Chondrocyte (in vitro differentiated cells): ENCODE measurements at places on chromosomes 16 and 17. TPM values are rescaled to one million over a fixed set of nuclear protein-coding genes. Genes with fewer than 3 reads are reported as not detected.

DNA sequence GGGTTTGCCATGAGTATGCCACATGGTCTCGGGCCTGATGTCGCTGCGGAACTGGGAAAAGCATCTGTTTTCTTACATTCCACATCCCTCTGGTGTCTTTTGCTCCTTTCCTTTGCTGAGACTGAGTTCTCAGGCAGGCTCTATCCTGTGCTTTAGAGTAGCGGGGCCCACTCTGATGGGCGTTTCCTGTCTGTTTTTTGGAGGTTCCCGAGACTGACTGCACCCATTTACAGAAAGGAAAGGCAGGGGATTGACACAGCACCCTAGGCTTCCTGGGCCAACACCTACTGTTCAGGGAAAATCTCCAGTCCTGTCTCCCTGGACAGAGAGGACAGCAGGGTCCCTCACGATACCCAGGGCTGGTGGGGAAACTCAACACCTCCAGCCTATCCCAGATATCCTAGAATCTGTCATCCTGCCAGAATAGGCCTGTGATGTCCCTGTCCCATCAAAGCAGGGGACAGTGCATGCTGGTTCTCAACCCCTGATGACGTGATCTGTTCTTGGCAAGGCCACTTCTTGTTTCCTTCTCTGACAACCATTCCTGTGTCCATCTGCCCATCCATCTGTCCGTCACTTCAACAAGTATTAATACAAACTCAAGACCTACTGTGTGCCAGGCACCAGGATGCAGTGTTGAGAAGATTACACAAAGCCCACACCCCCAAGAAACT lies 42.2 kb downstream of the ACTG1 start:
- DNase-seq: no peak

- DNase-seq: no peak
These were observed 124.5 kb upstream of the CCL2 start for GRCh38 chr17:34130544-34130943.

- DNase-seq: no peak
These were observed 53.9 kb upstream of the IRX3 start for GRCh38 chr16:54340531-54340930.

DNA sequence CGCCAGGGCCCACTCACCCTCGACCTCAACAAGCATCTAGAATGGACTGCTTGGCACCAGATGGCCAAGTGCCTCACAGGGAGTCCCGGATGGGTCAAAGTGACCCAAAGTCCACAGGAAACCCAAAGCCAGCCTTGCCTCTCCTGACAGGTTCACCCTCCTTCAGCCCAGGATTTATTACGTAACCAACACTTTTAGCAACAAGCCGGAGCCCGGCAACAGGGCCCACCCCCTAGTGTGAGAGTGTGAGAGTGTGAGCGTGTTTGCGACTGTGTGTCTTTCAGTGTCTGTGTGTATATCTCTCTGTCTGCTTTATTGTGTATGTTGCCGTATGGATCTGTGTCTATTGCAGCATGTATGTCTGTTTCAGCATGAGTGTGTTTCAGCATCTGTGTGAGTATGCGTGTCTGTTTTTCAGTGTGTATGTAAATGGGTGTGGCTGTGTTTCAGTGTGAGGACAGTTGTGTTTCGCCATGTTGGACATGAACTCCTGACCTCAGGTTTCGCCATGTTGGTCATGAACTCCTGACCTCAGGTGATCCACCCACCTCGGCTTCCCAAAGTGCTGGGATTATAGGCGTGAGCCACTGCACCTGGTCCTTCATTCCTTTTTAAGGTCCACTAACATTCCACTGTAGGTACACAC lies 13.7 kb upstream of the PEMT start:
- no peak for DNase-seq

DNA sequence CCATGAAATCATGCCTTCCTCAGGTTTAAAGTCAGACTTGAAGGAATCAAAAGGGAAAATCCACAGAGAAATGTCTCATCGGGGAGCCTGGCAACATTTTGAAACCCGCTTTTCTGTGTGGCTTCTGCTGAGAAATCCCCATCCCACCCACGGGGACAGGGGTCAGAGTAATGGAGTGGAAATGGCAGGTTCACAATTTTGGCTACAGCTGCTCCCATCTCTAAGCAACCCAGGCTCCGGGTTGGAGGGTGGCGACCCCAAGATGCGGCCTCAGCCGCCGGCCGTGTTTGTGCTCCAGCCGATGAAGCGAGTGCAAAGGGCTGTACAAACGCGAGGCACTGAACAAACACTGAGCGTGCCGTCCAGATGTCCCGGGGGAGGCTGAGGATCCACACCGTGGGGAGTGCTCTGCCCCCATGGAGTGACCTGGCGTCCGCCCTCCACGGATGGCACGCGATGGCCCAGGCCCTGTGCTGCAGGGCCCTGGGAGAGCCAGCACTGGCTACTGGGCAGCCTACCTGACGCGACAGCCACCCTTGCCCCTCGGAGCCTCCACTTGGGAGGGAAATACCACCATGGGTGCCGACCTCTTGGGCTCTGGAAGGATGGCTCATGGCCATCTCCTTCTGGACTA lies 22.2 kb downstream of the SLC43A2 start:
- no peak for DNase-seq

KRT39 gene
- not detected in 3 replicates for total RNA-seq

- DNase-seq: no peak
These were observed 16.0 kb downstream of the CD7 start for GRCh38 chr17:82301300-82301915.

- no peak for DNase-seq
These were observed 15.5 kb upstream of the CMIP start for GRCh38 chr16:81429045-81429521.
